ENCODE measurements at places on chromosomes 2 and 18.

DNA sequence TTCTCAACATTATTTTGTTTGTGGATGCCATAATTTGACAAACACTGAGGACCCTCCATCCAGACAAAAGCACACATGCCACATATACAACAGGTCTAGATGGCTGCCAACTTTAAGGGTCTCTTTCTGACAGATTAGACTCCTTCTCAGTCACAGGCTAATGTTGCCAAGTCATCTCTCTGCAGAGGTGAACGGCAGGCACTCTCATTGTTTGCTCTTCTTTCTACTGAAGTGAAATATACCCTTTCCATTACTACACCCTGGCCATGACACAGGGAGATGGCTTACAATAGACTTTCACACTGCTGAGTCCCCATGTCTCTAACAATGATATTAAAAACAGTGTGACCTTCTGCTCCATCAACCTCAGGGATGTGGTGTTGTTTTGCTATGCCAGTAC, 47.5 kb upstream of the ZNF397 start:
- no peak for DNase-seq

- DNase-seq: peak; percentile 22
Measured at GRCh38 chr2:128026448-128027277, 1.2 kb downstream of the SAP130 start.

DNA sequence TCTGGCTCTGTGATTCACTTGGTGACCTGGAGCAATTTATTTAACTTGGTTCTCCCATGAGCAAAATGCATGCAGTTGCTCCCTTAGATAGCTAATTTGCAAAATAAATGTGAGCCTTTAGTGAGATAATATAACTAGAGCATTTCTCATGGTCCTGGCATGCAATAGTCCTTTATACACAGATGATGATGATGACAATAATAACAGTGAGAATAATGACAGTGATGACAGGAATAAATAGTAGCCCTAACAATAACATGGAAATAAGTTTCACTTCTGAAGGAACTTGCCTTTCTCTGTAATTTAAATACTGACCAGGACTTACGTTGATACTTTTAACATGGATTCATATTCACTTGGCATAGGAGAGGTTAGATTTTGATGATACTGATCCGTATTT, 49.2 kb downstream of the LPIN1 start:
- no peak for DNase-seq

DNA sequence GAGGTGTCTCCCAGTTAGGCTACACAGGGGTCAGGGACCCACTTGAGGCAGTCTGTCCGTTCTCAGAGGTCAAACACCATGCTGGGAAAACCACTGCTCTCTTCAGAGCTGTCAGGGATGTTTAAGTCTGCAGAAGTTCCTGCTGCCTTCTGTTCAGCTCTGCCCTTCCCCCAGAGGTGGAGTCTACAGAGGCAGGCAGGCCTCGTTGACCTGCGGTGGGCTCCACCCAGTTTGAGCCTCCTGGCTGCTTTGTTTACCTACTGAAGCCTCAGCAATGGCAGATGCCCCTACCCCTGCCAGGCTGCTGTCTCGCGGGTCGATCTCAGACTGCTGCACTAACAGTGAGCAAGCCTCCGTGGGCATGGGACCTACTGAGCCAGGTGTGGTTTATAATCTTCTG, 346.3 kb downstream of the CELF4 start:
- DNase-seq: no peak

DNA sequence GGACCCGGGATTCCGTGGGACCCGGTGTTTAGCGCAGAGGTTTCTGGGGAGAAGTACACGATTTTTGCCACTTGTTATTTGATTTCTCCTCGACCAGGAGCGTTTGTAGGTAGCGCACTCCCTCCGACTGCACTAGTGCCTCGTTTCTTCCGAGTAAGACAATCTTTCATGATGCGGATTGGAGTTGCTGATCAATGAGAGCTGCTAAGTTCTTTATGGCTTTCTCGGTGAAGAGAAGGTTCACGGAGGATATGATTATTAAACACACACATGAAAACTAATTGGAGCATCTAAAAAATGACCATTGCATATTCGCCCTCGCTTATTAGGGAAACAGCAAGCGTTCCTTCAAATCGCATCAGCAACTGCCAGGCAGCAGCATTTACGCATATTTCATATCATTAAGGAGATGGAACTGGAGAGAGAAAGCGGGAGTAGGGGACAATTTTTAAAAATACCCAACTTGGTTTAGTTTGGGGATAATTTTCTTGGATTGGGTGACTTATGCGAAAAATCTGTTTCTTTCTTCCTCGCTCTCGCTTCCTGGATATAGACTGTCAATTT, 616 bp downstream of the EML6 start:
- no peak for DNase-seq

DNA sequence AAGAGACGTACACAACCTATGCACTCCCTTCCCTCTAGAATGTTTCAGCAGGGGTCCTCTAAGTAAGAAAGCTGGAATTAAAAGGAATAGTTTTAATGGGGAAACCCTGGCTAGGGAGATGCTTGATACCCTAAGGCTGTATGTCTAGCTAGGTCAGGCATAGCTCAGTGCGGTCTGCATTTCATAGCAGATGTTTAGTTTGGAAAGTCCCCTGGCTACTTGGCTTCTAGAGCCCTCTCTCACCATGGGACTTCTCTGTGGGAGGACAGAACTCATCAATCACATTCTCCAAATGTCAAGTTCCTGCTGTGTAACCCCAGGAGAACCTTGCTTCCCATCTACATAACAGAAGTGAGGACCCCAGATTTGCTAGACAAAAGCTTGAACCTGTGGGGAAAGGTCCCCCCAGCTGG, 24.1 kb upstream of the ANXA4 start:
- DNase-seq: no peak

DNA sequence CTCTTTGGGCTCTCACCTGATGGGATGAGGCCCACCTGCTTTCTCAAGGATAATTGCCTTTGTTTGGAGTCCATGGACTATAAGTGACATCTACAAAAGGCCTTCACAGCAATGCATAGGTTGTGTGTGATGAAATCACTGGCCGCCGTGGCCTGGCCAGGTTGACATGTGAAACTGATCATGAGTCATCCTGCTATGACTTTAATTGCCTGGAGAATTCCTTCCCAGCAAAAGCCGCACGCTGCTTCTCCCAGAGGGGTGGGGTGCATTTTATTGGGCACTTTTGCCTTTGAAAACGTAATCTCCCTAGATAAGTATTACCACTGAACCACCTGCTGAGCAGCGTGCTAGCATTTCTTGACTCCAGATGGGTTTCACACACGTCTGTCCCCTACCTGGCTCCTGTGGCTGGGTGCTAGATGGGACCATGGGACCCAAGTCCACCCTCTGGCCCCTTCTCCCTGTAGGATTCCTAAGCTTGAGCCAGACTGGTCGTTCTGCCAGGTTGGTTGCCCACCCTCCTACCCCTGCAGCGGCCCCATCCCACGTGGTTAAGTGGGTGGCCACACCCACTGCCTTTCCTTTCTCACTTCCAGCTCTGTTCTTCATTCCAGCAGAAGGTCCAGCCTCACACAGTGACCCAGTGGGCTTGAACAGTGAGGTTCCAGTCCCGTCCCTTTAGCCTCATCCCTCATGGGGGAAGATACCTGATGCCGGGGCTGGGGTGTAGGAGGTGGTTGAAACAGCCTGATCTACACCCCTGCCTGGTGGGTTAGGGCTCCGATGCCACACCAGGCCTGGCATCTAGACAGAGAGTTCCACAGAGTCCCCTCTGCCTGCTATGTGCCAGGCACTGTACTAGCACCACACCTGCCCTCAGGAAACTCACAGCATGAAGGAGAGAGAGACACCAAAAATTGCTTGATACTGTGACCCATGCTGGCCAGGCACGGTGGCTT, 89.6 kb downstream of the GBX2 start:
- DNase-seq: no peak

GRCh38 chr18:37309059-37309458, 256.5 kb downstream of the CELF4 start:
- no peak for DNase-seq

DNA sequence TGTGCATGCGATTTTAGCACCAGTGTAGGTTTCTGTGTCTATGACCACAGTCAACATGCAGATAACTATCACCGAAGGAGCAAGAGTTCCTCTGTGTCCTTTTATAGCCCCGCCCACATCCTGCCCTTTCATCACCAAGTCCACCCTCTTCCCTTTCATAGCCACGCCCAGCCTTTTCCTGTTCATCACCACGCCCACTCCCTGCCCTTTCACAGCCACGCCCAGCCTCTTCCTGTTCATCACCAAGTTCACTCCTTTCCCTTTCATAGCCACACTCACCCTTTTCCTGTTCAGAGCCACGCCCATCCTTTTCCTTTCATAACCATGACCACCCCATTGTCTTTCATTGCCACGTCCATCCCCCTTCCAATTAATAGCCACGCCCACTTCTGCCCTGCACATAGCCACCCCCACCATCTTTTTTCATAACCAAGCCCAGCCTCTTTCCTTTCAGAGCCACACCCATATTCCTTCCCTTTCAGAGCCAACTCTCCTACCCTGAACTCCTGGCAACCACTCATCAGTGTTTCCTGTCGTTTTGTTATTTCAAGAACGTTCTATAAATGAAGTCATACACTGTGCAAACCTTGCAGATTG, 273.9 kb downstream of the MYT1L start:
- DNase-seq: no peak

DNA sequence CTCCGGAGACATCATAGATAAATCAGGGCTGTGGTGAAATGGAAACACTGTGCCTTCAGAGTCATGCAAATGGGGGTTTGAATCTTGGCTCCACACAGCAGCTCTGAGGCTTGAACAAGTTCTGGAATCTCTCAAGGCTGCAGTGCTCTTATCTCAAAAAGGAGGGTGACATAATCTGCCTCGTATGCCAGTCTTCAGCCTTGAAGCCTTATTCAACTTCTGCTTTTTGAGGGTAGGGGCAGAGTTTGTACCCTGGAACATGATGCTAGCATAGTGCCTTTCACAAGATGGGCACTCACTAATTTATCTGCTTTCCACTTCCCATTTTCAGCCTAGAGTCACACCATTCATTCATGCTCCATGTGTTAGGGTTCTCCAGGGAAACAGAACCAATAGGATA, 42.3 kb downstream of the GATA6 start:
- DNase-seq: no peak

- no peak for DNase-seq
Measured at GRCh38 chr18:48569915-48570264, 31.1 kb downstream of the CTIF start.

GRCh38 chr18:10010611-10011015, 96.8 kb downstream of the VAPA start:
- DNase-seq: no peak

DNA sequence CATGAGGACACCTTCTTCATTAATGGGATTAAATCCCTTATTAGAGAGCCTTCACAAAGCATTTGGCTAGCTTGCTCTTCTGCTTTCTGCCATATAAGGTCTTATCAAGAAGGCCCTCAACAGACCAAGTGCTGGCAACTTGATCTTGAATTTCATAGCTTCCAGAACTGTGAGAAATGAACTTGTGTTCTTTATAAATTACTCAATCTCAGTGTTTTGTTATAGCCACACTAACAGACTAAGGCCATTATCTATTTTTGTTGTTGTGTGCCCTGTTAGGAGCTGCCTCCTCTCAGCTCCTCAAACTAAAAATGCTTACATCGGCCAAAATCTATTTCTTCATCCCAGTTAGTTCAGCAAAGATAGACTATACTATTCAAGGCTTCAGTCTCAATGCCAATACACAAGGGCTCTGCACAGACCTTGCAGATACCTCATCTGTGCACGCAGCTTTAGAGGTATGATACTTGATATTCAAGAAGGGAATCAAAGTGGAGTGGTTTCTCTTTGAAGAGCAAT, 182.9 kb downstream of the GPD2 start:
- DNase-seq: no peak
